ENCODE measurements at places on chromosomes 2 and 18. TPM values are rescaled to one million over a fixed set of nuclear protein-coding genes. Genes with fewer than 3 reads are reported as not detected.

- DNase-seq, result no peak
Measured at GRCh38 chr2:10788855-10789254, 23.7 kb downstream of the PDIA6 start.

DNA sequence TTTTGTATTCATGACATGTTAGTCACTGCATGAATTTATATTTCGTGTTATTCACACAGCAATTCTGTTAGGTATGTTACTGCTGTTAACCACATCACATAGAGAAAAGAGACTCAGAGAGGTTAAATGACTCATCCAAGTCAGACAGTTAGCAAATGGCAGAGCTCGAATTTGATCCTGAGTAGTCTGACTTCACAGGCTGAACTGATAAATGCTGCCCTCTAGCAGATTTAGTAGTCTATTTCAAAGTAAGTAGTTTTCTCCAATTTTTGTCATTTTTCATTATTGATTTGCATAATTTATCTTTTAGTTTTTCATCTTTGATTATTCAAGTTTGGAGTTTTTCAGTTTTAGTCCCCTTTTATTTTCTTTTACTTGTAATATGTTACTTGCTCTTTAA, 58.3 kb downstream of the WDR7 start:
- peak; percentile 89 for DNase-seq

- no peak for DNase-seq
Measured at GRCh38 chr2:109172556-109173105, 43.6 kb downstream of the SH3RF3 start.

- DNase-seq, result no peak
Measured at GRCh38 chr2:126949775-126950174, 51.1 kb downstream of the TEX51 start.

- DNase-seq, result no peak
Measured at GRCh38 chr2:105125920-105126319, 88.1 kb downstream of the MRPS9 start.

DNA sequence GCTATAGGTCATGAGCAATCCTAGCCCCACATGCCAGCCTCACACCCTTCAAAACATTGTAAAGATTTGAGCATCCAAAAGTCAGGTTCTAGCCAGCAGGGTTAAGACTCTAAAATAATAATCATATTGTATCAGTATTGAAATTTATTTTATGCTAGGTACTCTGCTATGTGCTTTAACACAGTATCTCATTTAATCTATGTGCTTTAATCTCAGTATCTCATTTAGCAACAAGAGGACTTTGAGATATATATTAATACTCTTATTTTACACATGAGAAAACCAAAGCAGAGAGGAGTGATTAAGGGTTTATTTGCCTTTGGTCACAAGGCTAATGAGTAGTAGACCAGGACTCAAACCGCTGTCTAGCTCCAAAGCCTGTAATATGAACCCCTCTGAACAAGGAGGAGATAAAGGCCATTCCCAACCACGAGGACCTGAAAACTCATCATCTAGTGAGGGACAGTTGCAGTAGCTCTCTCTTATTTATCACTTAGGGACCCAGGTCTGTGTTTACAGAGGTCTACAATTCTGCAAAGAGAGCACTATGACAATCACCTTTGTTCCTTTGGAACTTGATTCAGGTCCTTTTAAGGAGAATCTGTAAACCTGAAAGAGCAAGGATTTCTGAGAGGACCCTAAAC, 116.5 kb upstream of the SERTAD2 start:
- DNase-seq, result peak; percentile 61

DNA sequence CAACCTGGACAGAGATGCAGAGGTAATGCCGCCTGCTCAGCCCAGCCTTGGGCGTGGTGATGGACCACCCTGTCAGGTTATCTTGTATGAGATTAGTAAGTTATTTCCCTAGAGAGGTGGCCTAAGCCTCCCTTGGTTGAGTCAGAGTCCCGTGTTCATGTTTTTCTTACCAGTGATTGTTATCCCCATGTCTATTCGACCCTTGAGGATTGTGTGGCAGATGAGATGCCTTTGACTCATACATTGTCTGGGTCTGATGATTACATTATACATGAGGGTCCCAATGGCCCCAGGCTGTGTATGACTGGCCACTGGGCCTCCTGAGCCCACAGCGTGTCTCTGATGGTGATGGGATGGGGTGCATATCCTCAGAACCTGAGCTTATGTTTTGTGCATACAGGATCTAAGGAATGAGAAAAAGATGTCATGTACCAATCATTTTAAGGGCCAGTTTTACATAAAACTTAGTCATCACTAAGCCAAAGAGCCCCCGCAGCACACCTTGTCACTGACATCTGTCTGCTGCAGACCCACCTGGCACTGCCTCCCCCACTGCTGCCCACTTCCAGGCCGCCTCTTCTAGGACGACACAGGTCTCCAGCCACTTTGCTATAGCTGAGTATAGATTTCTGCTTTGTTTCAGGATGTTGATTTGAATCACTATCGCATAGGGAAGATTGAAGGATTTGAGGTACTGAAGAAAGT, 7.7 kb downstream of the PPP1R7 start:
- peak; percentile 62 for DNase-seq

DNA sequence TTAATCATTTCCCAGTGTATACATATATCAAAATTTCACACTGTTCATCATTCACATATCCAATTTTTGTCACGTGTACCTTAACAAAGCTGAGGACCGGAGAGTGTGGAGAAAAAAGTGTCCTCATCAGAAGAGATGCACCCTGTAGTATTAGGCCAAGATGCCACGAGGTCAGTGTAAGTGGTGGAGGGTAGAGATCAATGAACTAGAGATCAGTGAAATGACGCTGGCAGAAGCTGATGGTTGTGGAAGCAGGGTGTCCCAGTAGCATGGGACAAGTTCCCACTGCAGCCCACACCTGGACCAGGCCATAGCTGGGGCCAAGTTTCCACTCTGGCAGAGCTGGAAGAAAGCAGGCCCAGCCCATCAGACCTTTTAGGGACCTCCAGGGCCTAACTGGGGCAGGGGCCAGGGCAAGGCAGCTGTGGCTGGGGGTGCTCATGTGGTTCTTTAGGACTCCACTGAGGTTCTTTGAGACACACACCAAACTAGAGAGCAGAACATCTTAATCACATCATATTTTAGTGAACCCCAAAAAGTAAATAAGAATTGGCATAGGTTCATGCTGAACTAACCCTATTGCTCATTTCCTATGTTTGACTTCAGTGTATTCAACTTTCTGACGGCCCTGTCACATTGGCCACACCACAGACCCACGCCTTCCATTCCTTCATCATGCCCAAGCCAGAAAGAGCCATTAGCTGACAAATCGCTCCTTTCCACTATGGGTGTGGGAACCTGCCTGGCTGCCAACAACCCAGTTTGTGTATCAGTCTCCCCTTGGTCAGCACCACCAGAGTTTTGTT, 21.6 kb upstream of the GPR55 start:
- no peak for DNase-seq

The CYP26B1 gene
- 0.27 TPM for total RNA-seq
